ENCODE measurements at places on chromosomes 2 and 18.

DNA sequence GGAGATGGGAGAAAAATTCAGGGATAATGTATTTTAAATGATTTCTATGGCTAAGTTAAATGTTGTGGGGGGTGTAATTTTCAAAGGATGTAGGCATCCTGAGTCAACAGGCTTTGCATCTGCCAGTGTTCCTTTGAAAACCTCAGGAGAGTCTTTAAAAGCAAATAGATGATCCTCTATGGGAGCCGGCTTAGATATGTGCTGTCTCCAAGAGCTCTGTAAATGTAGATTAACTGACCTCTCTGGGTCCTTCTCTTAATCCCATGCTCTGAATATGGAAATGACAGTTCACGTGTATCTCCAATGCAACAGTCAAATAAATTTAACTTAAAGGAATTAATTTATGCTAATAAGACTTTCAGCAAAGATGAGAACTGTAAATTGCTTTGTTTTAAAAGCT, 292.7 kb downstream of the ERBB4 start:
- DNase-seq: no peak

- no peak for DNase-seq
Observed at GRCh38 chr2:27727257-27727656, 44.3 kb upstream of the MRPL33 start.

DNA sequence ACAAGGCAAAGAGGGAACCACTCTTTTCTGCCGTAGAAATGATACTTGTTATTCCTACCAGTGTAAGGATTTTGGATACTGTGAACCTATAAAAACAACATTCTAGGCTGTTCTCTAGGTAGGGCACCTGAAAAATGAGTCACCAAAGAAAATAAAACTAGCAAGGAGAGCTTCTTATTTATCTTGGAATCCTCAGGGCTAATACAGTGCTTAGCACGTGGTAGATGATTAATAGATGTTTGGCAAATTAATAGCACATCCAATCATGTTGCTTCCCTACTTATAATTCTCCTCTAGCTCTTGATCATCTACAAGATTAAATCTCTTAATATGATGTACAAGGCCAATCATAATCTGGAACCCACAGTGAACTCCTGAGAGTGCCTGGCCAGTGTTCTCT, 73.1 kb downstream of the AAK1 start:
- no peak for DNase-seq

GRCh38 chr2:197675711-197676188, 363 bp upstream of the RFTN2 start:
- no peak for DNase-seq

DNA sequence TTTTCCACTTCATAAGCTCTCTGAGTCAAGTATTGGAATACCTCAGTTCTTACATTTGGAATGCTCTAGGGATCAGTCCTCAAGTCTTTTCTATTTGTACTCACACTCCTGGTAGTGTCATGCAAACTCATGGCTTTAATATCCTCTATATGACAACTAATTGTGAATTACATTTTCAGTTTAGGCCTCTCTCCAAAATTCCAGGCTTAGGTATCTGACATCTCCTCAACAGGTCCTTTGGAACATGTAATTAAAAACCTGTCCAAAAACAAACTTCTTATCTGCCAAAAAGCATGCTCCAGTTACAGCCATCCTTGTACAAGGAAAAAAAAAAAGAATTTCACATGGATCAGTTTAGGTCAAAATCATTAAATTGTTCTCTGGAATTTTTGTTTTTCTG, 1336.2 kb upstream of the NRXN1 start:
- no peak for DNase-seq

GRCh38 chr2:99865818-99866676, 276.3 kb downstream of the AFF3 start:
- no peak for DNase-seq

DNA sequence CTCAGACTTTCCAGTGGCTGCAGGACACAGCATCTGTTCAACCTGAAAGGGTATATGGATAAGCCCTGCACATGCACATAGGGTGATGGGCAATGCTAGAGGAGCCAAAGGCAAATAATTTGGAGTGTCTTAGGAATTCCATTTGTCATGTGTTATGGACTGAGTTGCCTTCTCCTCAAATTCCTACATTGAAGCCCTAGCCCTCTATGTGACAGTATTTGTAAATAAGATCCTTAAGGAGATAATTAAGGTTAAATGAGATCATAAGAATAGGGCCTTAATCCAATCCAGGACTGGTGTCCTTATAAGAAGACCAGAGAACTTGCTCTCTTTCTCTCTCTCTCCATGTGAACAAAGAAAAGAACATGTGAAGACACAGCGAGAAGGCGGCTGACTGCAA, 42.9 kb upstream of the CREG2 start:
- DNase-seq: no peak

GRCh38 chr2:112639936-112640335, 5.8 kb upstream of the SLC20A1 start:
- no peak for DNase-seq

DNA sequence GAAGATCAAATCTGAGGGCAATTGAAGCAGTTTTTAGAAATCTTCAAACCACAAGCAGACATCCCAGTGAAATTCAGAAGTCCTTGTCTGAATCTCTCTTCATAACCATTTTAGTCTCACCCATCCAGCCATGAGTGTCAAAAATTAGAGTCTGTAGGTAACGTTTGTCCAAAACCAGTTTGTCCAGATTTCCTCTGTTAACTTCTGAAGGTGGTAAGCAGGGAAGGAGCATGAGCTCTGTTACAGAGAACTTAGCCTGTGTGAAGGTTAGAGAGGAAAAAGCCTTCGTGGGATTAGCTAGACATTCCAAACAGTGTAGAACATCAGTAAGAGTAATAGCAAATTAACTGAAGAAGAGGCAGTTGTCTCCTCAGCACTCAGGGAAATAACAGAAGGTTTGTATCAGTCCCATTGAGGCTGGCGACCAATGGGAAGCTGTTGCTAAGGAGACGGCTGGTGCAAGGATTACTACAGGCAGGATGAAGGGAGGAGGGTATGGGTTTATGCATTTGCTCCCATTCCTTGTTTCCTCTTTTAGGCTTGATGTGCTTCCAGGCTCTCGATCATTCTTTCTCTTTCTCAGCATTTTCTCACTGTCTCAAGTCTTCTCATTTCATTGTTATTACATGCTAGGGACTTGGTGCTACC, 8.7 kb upstream of the GPR155 start:
- no peak for DNase-seq

GRCh38 chr2:146003337-146003736, 1483.4 kb upstream of the ZEB2 start:
- no peak for DNase-seq

DNA sequence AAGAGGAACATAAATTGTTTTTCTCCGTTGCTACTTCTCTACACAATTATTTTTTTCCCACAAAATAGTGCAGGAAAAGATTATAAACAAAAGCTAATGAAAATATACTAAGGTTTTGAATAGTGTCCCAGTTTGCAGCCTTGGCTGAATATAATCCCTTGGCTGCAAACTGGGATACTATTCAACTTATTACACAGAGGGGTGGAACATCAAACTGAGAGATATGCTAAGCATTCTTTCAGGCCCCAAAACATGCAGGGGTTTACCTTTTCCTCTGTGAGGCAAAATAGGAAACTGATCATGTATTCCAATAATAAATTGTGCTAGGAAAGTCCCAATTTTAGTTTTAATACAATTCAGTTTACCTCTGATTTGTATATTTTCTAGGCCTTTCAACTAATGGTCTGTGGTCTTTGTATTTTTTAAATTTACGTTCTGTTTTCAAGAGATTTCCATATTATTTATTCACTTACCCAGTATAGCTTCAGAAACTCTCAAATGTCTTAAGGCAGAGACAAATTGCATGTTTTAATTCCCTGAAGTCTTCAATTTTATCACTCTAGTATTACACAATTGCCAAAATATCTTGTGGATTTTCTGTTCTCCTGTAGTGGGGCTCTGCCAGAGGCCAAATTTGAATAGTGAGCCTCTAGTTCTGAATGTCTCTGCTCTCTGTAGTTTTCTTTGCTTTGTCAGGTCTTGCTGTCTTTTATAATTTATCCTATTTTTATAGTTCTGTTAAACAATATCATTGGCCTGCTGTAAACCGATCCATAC, 63.9 kb downstream of the PPP1R1C start:
- DNase-seq: no peak

DNA sequence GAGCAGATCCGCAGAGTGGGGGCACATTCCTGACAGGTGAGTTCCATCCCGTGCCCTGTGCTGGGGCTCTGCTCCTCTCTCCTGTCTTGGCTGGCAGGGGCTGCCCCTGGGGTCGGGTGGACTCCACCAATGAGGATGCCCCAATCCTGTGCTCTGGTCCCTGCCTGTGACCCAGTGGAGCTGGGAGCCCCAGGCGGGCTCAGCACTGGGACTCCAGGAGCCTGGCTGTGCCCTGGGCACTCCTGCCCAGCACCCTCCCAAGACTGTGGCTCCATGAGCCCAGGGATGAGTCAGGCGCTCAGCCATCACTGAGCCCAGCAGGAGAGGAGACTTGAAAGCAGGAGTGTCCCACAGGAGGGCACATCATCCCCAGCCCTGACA, 53.9 kb downstream of the MBP start:
- DNase-seq: no peak

DNA sequence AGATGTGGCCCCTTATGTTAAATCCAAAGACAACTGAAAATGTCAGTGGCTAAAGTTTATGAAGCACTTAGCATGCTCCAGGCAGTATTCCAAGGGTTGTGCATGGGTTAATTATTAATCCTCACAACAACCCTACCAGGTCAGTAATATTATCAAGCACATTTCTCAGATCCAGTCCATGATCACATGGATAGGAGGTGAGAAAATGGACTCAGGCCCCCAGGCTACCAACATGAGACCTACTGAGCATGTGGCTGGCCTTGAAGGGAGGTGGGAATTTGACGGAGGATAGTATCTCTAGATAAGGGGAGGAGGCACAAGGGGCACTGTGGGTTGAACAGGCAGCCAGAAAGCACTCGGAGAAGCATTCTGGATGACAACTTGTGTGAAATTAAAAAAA, 412.0 kb downstream of the MEIS1 start:
- DNase-seq: no peak

- DNase-seq: no peak
Observed at GRCh38 chr18:12748671-12749070, 45.8 kb downstream of the PSMG2 start.

GRCh38 chr2:96107708-96108065, 8.7 kb downstream of the ADRA2B start:
- no peak for DNase-seq

GRCh38 chr2:27177441-27178351, 28.9 kb downstream of the TCF23 start:
- no peak for DNase-seq

DNA sequence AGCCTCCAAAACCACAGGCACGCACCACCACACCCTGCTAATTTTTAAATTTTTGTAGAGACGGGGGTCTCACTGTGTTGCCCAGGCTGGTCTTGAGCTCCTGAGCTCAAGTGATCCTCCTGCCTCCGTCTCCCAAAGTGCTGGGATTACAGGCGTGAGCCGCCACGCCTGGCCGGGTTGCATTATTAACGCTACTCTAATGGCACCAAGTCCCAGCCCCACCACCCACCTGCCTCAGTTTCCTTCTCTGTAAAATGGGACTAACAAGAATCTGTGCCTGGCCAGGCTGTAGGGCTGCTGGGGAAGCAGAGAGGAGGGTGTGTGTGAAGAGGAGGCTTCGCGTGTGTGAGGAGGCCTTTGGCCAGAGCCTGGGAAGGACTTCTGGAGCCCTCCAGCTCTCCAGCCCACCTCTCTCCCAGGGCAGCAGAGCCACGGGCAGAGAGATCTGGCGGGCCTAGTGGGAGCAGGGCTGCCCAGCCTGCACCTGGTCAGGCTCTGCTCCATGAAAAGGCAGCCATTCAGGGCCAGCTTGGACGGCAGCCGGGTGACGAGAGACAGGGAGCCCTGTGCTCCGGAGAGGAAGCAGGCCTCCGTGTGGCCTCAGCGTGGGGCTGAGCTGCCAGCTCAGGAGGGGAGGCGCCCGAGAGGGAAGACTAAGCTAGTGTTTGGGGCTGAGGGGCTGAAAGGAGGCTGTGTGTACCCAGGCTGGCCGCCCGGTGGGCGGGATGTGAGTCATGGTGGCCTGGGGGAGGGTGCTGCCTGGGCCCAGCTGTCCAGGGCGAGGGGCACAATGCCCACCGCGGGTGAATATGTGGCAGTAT, 7.4 kb upstream of the B3GNT7 start:
- DNase-seq: no peak

- DNase-seq: no peak
Observed at GRCh38 chr2:174591740-174592139, 5.9 kb downstream of the WIPF1 start.

- DNase-seq: no peak
Observed at GRCh38 chr2:54830546-54830945, 107.1 kb downstream of the EML6 start.

Data from NCI-H187 treated with DMSO at 0.1 percent for 48 hours (cell line).